ENCODE measurements at places on chromosomes 1 and 21.
A peak's percentile ranks its signal among the peaks of the same experiment; 100 is the strongest.

GRCh38 chr21:46608672-46609111, 3.8 kb upstream of the S100B start:
- DNase-seq = no peak

- no peak for DNase-seq
Observed at GRCh38 chr1:148263906-148264255, 111.8 kb upstream of the NBPF11 start.

GRCh38 chr1:214808845-214809460, 206.0 kb downstream of the CENPF start:
- DNase-seq = no peak

GRCh38 chr1:200896531-200897196, 2.0 kb downstream of the INAVA start:
- DNase-seq = no peak

DNA sequence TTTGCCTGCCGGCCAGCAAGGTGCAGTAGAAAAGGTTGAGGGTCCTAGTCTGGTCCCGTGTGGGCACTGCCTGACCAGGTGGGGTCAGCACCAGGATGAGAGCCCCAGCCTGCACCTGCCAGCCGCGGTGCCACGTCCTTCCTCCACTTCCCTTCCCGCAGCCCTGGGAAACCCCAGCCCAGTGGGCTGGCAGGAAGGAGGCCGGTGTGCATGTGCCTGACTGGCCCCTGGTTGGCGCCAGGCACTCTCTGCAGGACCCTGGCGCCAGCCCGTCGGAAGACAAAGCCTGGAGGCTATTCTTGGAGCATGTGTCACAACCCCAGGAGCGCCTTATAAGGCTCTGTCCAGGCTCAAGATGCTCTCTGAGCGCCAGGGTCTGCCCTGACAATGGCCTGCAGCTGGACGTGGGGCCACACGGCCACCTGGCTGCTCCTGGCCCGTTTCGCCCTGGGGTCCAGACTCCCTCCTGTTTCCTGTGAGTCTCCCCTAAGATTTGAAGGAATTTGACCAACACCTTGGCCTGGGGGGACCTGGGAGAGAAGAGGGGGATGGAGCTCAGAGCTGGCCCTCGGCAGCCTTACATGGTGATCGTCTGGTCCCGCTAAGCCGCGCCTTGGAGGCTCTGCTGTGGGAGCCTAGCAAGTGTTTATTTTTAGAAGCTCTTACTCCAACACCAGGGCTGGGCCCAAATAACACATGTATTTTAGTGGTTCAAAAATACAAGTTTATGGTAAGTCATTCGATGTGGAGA, 31.9 kb upstream of the POFUT2 start:
- no peak for DNase-seq

DNA sequence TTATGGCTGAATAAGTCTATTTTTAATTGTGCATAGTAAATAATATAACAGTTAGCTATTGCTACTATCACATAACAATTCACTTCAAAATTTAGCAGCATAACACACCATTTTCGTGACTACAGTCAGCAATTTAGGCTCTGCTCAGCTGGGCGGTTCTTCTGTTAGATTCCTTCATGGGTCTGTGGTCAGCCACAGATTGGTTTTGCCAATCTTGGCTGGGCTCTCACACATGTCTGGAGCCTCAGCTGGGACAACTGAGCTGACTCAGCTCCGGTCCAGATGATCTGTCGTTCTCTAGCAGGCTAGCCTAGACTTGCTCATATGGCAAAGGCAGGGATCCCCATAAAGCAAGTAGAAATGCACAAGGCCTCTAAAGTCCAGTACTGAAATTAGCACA, 15.1 kb upstream of the CDC42BPA start:
- DNase-seq = no peak

- no peak for DNase-seq
Observed at GRCh38 chr1:41365772-41366454, 4.7 kb downstream of the FOXO6 start.

- no peak for DNase-seq
Observed at GRCh38 chr1:5720484-5720883, 271.7 kb downstream of the NPHP4 start.

- no peak for DNase-seq
Observed at GRCh38 chr1:30754684-30755171, 2.8 kb downstream of the LAPTM5 start.

GRCh38 chr1:248288391-248288790, 10.6 kb upstream of the OR2T33 start:
- DNase-seq = no peak

DNA sequence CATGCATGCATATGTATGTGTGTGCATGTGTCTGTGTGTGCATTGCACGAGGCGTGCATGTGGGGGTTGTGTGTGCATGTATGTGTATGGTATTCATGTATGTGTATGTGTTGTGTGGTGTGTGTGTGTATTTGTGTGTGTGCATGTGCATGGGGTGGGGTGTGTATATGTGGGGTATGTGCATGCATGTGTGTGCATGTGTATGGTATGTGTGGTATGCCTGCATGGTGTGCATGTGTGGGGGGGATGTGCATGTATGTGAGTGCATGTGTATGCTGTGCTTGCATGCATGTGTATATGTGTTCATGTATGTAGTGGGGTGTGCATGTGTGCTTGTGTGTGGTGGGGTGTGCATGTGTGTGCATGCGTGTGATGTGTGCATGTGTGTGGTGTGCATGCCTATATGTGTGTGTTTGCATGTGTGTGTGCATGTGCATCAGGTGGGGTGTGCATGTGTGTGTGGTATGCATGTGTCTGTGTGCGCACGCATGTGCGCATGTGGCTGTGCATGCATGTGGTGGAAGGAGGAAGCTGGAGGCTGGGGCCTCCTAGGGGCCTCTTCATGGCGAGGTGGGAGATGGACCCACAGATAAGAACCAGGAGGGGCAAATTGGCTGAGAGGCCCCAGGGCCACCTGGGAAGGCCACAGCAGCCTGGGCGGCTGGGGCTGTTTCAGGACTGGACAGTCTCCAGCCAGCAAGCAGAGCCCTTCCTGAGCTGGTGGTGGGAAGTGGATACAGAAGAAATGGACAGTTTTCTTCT, 35.9 kb upstream of the ARF1 start:
- no peak for DNase-seq

DNA sequence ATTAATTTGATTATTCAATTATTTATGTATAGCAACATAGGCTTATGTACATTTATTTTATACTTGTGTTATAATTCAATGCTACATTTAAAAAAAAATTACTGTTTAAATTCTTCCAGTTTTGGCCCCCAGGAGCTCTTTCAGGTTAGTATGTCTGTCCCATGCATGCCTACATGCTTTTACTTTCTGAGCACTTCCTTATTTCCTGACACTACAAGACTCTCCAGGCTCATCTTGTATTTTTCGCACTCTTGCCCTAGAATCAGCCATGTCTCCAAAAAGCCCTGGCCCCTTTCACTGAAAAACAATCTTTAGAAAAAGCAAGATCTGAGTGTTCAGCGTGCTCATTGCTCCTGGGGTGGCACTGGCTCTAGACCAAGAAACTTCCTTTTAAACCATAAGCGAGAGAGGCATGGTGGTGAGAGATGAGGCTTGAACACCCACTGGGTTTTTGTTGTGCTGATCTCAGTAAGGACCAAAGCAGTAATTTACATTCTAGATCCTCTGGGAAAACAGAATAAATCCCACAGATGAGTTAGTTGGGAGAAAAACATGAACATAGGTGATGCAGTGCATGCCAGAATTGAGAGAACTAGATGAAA, 95.0 kb downstream of the SLC30A10 start:
- no peak for DNase-seq

DNA sequence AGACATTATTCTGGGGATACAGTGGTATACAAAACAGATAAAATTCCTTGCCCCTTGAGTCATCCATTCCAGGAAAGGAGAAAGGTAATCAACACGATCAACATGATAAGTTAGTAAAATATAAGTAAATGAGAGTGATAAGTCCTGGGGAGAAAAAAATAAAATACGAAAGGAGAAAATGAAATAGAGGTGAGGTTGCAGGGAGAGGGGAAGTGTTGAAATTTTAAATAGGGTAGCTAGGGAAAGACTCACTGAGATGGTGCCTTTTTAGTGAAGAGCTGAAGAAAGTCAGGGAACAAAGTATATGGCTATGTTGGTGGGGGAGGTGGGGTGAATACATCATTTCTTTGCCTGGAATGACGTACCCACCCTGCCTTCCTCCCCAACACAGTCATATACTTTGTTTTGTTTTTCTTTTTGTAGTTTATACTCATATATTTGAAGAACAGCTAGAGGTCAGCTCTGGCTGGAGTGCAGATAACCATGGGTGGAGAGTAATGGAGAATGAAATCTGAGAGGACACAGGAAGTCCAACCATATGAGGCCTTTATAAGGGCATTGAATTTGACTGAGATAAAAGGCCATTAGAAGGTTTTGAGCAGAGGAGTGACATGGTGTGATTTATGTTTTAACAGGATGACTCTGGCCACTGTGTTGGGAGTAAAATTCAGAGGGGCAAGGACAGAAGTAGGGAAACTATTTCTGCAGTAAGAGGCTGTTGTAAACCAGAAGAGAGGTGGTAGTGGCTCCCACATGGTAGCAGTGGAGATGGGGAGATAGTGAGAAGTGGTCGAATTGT, 54.8 kb downstream of the OSBPL9 start:
- no peak for DNase-seq

- DNase-seq = no peak
Observed at GRCh38 chr1:162691999-162692575, 59.8 kb downstream of the DDR2 start.

DNA sequence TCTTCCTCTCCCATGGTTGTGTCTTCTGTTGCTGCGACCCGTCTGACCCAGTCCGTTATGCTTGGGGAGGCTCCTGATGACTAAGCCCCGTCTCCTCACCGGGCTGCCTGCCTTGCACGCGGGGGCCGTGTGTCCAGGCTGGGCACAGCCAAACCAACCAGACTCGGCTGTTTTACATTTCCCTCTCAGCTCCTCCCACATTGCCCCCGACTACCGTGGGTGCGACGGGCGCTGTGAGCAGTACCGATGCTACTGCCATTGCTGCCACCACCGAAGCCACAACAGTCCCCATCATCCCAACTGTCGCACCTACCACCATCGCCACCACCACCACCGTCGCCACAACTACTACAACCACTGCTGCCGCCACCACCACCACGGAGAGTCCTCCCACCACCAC, 46.0 kb upstream of the CNTN2 start:
- DNase-seq = no peak

DNA sequence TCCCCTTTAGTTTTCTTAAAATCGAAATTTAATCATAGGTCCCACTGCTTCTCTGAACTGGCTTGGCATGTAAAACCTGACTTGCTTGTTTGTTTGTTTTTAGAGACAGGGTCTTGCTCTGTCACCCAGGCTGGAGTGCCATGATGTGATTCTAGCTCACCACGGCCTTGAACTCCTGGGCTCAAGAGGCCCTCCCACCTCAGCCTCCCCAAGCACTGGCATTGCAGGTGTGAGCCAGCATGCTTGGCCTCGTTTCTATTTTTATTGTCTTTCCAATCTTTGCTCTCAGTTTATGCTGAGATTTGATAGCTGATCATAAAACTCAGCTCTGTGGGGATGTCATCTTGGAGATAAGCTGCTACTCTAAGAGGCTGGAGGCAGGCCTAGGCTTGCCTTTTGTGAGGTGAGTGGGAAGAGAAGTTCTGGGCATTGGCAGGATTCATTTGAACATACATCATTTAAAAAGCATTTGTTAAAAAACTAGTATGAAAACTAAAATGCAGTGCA, 51.5 kb upstream of the GCLM start:
- DNase-seq = no peak

DNA sequence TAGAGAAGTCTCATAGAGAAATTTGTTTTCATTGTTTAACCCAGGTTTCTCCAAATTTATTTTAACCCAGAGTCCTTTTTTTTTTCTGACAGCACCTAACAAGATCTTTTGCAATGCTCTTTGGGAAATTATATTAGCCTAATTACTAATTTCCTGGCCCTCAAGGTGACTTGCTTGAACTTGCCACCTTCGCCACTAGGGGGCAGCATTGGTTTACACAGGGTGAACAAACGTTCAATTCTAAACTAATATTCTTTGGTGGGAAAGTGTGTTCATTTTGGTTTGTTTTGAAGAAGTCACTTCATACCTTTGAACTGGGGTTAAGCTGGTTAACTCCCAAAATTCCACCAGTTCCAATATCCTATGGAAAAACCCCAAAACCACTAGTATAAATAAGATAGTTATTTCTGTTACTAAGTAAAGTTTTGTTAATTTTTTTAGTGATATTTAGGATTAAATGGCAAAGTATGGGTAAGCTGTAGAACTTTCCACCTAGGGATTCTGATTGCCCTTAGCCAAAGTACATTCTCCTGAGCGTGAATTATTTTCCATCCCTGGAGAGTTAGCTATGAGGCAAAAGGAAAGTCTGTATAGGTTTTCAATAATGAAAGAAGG, 13.0 kb downstream of the CCDC190 start:
- DNase-seq = peak; percentile 48

DNA sequence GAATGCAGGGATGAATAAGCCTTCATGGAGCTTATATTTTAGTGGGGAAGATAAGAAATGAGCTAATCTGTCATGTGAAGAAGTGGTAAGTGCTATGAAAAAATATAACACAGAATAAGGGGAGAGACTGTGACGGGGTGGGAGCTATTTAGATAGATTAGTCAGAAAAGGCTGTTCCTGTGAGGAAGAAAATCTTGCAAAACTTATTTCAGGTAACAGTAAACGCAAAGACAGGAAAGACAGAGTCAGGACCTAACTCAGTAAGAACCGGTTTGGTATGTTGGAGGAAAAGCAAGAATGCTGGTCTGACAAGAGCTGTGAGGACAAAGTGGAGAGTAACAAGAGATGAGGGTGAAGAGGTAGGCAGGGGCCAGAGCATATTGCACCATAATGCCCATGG, 22.0 kb downstream of the GNAI3 start:
- no peak for DNase-seq

- DNase-seq = no peak
Observed at GRCh38 chr1:20538760-20539551, 13.4 kb upstream of the FAM43B start.

GRCh38 chr1:40049725-40050124, 9.2 kb downstream of the CAP1 start:
- DNase-seq = no peak

- DNase-seq = no peak
Observed at GRCh38 chr1:24107462-24108138, 4.3 kb downstream of the MYOM3 start.

- no peak for DNase-seq
Observed at GRCh38 chr1:37068897-37069296, 34.6 kb upstream of the GRIK3 start.

GRCh38 chr21:43810505-43811261, 21.3 kb downstream of the RRP1 start:
- peak; percentile 75 for DNase-seq

DNA sequence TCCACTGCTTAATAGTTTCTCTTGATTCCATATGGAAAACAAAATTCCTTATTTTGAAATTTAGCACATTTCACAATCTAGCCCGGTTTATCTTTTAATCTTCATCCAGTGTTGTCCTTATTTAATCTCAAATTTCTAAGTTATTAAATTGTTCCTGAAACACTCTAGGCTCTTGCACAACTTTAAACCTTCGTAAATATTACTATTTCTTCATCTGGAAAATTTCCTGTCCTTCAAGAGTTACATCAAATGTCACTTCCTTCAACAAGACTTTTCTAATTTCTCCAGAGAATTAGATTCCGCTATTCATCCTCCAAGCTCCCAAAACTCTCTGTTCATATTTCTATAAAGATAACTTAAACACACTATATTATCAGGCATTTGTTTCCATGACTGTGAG, 6.5 kb downstream of the FMO5 start:
- DNase-seq = no peak
